Left cardiac atrium (tissue), 4 donors: ENCODE measurements at places on chromosomes 12 and 14. TPM values are rescaled to one million over a fixed set of nuclear protein-coding genes. Genes with fewer than 3 reads are reported as not detected.

- no peak for DNase-seq
Observed at GRCh38 chr14:91115986-91116770, 2.3 kb downstream of the DGLUCY start.

GRCh38 chr12:1532375-1533165 lies 61.8 kb downstream of the FBXL14 start:
- DNase-seq, result no peak

- no peak for DNase-seq
Observed at GRCh38 chr12:69083689-69084088, 150.7 kb upstream of the CPM start.

GRCh38 chr12:85007836-85008235 lies 28.2 kb downstream of the TSPAN19 start:
- no peak for DNase-seq

DNA sequence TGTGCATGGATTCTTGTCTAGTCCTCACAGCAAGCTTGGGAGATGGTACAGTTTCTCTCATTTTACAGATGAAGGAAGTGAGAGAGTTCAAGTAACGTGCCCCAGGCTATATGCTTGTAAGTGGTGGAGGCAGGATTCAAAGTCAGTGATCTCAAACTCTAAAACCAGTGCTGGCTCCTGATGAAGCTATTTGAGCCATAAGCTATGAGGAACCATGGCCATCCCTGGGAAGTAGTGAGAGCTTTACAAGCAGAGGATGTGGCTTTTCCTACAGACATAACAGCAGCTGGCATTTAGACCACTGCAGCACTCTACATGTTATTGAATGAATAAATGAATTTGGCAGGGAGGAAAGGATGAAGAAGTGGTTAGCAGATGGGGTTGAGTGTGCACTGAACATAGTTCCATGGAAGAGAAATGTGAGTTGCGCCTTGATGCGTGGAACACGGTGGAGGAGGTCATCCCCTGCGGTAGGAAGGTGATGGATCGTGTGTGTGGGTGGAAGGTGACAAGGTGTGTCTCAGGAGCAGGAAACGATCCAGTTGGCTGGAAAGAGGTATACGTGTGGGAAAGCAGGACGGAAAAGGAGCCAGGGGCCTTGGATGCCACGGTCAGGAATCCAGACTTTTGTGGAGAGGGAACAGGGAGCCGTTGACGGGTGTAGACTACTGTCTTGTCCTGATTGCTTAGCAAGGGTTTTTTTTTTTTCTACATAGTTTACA lies 65.2 kb downstream of the RFX4 start:
- DNase-seq, result no peak

The EML5 gene
- total RNA-seq, result 0.56 TPM

GRCh38 chr12:101859664-101860607 lies 17.4 kb upstream of the DRAM1 start:
- no peak for DNase-seq

DNA sequence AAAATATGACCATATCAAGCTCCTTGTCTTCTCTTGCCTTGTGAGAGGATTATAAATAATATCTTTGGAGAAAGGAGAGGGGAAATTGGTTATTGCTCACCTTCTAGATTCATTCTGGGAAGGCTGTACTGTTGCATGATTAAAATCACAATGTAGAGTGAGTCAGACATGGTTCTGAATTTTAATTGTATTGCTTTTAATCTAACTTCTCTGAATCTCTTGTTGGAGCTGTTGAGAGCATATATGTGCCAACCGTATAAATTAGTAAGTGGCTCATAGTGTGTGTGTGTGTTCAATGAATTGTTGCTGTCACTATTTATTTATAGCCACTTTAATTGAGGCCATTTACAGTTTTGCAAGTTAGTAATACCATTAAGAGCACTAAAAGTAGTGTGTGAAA lies 56.1 kb downstream of the KCNJ8 start:
- no peak for DNase-seq
